Right renal pelvis (tissue), 4 donors: ENCODE measurements at places on chromosomes 2 and 18. TPM values are rescaled to one million over a fixed set of nuclear protein-coding genes. Genes with fewer than 3 reads are reported as not detected.

DNA sequence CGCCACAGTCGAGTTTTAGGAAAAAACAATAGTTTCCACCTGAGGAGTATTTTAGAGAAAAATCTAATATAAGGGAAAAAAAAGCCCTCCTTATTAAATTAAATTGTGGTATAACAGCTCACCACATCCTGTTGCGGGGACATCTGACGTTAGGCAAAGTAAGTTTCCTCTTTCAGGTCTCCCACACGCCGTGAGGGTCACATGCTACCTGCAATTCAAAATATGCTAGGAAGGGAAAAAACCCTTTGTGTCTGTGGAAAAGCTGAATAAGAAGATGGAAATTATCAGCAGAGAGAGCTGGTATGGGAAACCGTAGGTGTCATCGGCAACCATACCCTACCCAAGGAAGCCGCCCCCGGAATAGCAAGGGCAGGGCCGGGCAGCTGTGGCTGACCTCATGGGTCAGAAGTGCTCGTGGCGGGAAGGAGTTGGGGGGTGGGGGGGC is 128.0 kb downstream of the NFATC1 start:
- no peak for DNase-seq

The TPGS2 gene
- 131 TPM for polyA plus RNA-seq

The KCNS3 gene
- 5.9 TPM for polyA plus RNA-seq

The CNTNAP5 gene
- polyA plus RNA-seq: not detected

DNA sequence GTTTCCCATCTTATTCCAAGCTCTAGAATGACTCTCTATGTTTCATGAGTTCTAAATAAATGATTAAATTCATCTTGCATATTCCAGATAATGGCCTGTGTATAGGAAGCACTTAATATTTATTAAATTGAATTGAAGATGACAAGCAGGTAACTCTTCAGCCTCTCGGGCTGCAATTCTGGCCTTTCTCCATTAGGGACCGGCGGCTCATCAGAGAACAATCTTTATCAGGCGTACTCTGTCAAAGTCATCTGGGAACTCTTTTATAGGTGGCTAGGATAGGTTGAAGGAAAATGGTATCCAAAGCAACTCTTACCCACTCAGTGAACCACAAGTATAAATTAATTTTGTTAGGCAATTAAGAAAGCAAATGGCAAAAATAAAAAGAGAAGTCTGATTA is 308.5 kb downstream of the NOL4 start:
- no peak for DNase-seq

DNA sequence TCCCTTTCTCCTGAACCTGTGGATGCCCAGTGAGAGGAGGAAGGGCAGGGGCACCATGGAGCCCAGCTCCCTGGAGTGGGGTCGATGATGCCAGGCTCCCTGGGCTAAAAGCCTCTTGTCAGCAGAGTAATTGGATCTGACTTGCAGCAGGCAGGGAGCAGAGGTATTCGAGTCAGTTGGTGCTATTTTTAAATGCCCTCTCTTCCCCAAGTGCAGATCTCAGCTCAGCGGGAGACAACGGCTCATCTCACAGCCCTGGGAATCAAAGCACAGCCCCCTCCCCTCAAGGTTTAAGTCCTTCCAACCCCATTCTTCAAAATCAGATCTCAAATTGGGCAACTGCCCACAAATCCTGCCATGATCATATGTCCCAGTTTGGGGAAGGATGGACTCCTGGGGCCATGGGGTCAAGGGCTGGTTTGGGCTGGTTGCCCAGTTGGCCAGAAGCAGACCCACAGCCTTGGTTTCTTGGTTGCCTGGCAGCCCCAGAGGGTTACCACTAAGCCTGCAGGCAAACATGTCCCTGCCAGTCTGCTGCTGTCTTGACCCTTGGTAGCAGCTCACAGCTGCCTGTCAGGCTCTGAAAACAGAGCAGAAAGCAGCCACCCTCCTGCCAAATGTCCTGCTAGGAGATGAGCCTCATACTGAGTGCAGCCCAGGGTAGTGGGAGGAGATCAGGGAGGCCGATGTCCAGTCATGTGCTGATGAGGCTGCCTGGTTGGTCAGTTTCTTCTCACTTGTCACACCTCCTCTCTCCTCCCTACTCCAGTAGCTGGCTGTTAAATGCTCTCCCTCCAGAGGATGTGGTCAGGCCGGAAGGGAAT is 244.9 kb downstream of the LOXHD1 start:
- DNase-seq: no peak

The TMEM169 gene
- polyA plus RNA-seq: 14.0 TPM

The PLGLB2 gene
- polyA plus RNA-seq: 5.3 TPM

The OR6B2 gene
- not detected for polyA plus RNA-seq

DNA sequence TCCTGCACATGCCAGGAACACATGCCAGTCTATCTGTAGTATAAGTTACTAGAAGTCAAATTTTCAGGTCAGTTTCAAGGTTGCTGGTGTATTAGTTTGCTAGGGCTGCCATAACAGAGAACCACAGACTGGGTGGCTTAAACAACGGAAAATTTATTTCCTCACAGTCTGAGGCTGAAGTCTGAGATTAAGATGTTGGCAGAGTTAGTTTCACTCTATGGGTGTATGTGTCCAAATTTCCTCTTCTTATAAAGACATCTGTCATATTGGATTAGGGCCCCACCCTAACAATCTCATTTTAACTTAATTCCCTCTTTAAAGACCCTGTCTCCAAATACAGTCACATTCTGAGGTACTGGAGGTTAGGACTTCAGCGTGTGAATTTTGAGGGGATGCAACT is 26.5 kb downstream of the B3GNT7 start:
- DNase-seq: no peak

- DNase-seq: no peak
Observed at GRCh38 chr18:51137891-51138290, 59.6 kb downstream of the MEX3C start.

GRCh38 chr2:20419007-20419576 is 27.8 kb upstream of the RHOB start:
- DNase-seq: no peak
